AG09319 (cell line): ENCODE measurements at places on chromosomes 2 and 18.
A peak's percentile ranks its signal among the peaks of the same experiment; 100 is the strongest.

GRCh38 chr2:134457353-134457752, 203.5 kb downstream of the MGAT5 start:
- DNase-seq, result no peak

DNA sequence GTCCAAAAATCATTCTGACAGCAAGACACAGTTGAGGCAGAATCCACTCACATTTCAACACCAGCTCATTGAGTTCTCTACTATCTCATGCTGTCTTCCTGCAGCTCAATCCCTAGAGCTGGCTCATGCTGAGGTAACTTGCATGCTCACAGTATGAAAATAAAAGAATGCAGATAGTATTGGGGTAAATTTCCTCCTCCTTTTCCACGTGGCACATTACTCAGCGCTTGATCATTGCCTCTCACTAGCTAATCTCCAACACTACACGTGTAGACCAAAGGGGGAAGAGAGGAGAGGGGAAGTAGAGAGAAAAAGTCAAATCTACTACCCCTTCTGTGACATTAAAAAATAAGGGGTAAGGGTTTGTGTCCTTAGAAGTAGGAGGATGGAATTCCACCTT, 300.6 kb downstream of the AFF3 start:
- no peak for DNase-seq

GRCh38 chr18:29123706-29124530, 947.0 kb upstream of the CDH2 start:
- no peak for DNase-seq

DNA sequence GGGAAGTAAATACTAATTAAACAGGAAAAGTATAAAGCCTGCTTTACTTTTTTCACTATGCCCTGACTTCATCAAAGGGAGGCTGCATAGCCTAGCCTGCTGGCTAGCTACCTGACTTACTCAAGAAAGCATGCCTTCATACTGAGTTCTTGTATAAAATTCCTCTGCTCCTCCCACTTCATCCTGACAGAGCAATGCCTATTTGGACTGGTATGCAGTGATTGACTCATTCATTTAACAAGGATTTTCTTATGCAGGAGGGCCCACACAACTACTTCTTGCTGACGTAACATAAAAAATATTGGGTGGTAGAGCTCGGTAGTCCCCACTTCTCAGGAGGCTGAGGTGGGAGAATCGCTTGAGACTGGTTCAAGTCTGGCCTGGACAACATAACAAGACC, 70.5 kb downstream of the PRPF40A start:
- DNase-seq, result no peak

DNA sequence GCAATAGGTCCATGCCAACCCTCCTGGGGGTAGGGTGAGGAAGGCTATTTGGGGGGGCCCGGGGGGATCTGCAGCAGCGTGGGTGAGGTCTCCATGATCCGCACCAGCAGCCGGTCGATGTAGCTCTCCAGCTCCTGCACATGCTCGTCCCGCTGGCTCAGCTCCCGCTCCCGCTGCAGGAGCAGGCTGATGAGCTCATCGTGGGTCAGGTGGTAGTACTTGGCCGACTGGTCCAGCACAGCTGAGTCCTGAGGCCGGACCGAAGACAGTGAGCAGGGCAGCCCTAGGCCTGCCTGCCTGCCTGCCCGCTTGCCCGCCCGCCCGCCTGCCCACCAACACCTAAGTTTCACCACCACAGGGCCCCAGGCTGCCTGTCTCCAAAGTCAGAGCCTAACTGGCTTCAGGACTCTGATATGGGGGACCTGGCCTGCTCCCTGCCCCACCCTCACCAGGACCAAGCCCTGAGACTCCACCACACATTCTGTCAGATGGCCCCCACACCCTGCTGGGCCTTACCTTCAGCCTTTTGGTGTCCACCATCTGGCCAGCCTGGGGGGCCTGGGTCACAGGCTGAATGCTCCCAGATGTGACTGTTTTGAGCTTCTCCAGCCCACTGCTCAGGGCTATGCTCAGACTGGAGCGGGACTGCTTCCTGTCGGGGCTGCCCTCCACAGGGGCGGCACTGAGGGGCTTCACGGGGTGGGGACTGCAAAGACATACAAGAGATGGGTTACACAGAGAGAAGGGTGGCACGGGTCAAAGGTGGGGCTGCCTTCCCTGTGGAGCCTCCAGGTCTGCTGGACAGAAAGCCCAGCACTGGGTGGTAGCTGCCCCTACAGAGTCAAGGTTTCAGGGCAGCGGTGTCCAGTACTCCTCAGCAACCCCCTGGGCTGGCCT, 4.2 kb upstream of the SFXN5 start:
- DNase-seq, result no peak

DNA sequence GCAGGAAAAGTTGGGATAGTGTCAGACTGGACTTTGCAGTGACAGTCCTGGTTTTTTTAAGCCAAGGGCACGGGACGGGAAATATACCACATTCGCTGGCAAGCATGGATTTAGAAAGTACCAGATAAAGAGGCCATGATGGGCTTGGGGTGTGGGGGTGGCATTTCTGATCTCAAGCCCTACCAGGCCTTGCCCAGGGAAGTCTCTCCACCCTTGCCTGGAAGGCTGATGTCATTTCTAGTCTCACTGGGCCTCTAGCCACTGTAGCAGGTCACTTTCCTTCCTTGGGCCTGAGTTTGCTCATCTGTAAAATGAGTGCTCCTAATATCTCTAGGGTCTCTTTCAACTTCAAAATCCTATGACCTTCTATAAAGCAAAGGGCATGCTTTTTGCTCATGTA, 1.8 kb downstream of the ZBTB7C start:
- no peak for DNase-seq

GRCh38 chr2:9285385-9285920, 78.8 kb downstream of the ASAP2 start:
- DNase-seq, result no peak

- no peak for DNase-seq
Measured at GRCh38 chr2:23571085-23571484, 186.1 kb downstream of the KLHL29 start.

DNA sequence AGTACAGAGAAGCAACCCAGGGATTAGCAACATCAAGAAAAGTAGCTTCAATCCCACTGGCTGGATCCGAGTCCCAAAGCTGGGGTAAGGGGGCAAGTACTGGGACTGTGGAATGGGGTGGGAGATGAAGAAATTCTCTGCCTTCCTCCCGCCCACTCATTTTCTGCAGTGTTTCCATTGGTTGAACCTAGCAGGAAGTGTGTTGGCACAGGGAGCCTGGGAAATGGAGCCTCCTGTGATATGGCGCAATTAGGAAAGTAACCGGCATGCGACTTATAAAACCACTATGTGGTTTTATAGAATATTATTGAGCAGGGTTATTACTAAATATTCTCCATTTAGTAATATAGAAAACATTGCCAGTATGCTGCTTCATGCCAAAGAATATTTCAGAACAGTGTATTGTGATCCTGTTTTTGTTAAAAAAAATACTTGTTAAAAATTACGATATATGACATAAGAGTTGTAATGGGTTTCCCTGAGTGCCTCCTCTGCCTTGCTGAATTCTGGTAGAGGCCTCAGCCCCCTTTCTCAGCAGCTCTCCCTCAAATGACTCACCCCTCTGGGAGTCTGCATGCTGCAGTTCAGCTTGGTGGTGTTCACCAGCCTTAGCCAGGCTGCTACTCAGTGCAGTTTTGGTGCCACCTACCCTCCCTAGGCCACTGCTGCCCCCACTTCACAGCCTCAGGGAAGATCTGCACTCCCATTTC, 60.5 kb downstream of the HK2 start:
- peak; percentile 42 for DNase-seq

DNA sequence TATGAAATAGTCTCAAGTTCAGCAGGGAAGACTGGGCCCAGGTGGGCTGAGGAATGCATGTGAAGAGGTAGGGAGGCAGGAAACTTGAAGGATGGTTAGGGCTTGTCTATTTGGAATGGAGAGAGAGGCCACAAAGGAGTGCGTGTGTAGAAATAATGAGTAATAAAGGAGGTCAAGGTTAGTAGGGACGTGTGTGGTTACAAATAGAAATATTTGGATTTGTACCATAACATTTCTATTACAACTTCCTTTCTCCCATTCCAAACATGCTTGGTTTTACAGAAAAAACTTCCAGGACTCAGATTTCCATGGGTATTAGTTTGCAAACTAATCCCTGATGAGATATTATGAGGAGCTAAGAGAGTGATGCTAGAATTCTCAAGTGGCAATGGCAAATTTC, 280.6 kb downstream of the NCKAP5 start:
- peak; percentile 38 for DNase-seq

GRCh38 chr2:205270689-205271088, 411.6 kb upstream of the NRP2 start:
- DNase-seq, result no peak

- DNase-seq, result no peak
Measured at GRCh38 chr18:50286391-50287027, 983 bp downstream of the CXXC1 start.

DNA sequence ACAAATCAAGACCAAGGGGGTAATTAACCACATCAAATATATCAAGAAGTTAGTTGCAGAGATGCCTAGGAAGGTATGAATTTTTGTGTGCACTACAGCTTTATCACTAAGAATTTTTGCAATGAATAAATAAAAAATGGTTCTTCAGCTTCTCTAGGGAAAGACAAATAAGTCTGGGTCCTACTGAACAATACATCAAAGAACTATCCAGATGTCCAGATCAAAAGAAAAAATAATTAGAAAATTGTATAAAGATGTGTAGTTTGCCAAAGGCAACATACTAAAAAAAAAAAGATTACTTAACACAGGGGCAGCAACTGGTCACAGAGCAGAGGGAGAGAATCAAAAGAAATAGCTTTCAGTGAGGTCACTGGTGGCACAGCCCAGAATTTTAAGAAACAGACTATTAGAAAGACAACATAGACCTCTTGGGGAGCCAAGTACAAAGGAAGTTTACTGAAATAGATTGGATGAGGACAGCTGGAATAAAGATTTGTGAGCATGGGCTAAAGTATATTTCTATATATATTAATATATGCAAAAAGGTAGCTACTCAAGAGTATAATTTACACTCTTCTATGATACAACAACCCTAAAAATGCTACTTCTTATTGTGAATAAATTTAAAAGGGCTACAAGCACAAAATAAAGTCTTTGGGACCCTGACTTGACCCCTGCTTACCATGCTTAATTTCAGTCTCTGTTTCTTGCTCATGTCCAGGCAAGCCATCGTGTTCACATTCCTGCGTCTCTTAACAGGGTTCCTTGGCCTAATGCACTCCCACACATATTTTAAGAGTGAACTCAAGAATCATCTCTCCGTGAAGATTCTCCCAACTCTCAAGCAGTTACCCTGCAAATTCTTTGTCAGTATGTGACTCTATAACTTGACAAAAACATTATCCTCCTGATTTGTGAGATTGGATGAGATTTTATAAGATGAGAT, 99.0 kb upstream of the GRB14 start:
- DNase-seq, result no peak

DNA sequence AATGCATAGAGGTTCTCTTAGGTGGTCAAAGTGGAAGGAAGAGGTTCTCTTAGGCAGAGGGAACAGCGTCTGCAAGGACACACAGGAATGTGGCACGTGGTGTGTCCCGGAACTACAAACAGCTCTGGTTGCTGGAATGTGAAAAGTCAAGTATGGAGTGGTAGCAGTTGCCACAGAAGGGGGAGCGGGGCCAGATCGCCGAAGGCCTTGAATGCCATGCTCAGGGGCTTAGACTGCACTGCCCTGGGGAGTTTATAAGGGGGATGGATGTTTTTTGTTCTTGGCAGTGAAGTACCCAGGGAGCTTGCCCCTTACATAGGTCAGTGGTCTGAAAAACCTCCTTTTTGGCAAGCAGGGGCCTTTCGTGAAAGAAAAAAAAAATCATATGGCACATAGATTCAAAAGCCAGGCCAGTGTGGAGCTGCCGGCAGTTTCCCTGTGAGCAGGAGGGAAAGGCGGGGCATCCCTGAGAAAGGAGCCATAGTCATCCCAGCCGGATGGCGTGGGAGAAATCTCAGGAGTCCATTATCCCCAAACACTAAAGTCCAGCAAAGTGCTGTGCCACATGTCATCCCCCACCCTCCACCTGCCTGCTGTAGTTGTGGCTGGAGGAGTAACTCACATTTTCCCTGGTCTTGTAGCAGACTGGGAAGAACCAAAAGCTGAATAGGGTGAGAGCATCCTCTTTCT, 45.4 kb downstream of the GORASP2 start:
- no peak for DNase-seq

DNA sequence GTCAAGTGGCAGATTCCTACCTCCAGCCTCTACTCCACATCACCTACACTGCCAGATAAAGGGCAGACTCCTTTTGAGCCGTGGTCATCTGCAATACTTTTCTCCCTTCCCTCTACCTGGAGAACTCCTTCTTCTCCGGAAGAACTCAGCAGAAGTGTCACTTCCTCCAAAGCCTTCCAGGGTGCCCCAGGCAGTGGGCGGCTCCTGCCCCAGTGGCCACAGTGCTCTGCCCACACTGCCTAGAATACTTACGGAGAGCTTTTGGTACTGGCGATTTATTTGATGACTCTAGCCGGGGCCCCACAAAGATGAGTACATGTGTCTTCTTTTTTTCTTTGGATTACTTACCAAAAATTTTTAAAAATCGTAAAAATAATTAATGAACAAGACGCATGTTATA, 39.7 kb downstream of the FOSL2 start:
- no peak for DNase-seq

GRCh38 chr18:49846361-49846662, 33.0 kb upstream of the ACAA2 start:
- DNase-seq, result peak; percentile 20

GRCh38 chr2:28643911-28644334, 107.7 kb upstream of the PPP1CB start:
- no peak for DNase-seq

DNA sequence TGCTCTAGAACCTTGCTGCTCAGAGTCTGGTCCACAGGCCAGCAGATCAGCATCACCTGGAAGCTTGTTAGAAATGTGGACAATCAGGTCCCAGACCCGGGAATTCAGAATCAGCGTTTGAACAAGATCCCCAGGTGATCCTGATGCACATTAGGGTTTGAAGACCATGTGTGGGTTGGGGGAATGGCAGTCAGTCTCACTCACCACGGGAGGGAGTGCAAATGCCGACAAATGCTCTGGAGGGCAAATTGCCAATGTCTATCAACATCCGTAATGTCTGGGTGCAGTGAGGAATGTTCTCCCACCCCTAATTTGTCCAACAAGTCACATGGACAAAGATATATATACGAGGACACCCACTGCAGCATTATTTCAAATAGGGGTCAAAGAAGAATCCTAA, 34.5 kb downstream of the INPP5D start:
- DNase-seq, result no peak

GRCh38 chr2:181686576-181687185, 6.4 kb upstream of the NEUROD1 start:
- DNase-seq, result no peak

DNA sequence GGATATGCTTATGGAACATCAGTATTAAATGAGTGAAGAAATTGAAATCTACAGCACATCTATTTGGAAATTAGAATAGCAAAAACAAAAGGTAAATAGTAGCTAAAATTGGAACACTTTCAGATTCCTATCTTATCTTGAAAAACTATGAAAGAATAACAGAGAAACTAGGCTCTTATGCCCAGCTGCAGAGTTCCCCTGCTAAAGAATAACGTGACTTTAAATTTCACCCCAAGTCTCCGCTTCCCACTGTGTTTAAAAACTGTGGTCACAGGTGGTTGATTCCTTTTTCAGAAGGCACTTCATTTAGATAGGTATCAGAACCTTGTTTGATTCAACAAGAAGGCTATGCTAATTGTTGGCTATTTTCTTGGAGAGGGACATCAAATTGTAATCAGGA, 30.1 kb downstream of the ARHGAP28 start:
- no peak for DNase-seq
